NCI-H748 treated with DMSO at 0.1 percent for 48 hours (cell line): ENCODE measurements at places on chromosomes 6 and 20.

- DNase-seq: no peak
Observed at GRCh38 chr6:132204591-132204990, 196.7 kb downstream of the MOXD1 start.

DNA sequence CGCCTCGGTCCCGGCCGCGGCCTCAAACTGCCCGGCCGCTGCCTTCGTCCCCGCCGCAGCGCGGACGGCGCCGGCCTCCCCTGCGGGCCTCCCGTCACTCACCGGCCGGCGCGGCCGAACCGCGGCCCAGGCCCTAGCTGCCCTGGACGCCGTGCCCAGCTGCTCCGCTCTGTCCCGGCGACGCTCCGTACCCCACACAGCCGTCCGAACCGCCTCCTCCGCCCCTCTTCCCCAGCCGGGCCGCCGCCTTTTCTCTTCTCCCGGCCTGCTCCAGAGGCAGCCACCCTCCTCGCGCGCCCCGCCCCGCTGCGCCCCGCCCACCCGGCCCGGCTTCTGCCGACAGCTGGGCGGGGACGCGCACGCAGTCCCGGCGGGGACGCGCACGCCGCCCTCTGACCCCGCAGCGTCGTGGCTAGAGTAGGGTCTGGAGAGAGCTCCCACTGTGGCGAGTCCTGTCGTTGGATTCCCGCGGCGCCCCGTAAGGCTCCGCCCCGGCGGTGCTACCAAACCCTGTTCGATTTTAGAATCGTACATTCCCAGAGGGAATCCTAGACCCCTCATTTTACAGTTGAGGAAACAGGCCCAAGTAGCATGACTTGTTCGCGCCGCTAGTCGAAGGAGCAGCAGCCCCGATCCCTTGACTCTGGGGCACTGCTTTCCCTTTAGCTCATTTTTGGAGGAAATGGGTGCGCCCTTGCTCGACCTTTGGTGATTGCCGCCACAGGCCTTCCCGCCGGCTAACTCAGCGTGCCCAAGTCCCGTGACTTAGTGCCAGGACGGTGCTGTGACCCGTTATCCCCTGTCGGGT, at the start of gene FBXO30:
Gene FBXO30, minus strand, starts transcription at position 295 of the 808 bp plus-strand sequence. CDS start 8,390 bp downstream, outside the sequence.
- peak; percentile 68 for DNase-seq

GRCh38 chr6:44278774-44279697, 8.8 kb downstream of the TMEM151B start:
- DNase-seq: no peak

GRCh38 chr20:37524859-37525708, 2.6 kb downstream of the BLCAP start:
- no peak for DNase-seq

GRCh38 chr6:149488815-149489214, 4.0 kb upstream of the ZC3H12D start:
- DNase-seq: no peak

DNA sequence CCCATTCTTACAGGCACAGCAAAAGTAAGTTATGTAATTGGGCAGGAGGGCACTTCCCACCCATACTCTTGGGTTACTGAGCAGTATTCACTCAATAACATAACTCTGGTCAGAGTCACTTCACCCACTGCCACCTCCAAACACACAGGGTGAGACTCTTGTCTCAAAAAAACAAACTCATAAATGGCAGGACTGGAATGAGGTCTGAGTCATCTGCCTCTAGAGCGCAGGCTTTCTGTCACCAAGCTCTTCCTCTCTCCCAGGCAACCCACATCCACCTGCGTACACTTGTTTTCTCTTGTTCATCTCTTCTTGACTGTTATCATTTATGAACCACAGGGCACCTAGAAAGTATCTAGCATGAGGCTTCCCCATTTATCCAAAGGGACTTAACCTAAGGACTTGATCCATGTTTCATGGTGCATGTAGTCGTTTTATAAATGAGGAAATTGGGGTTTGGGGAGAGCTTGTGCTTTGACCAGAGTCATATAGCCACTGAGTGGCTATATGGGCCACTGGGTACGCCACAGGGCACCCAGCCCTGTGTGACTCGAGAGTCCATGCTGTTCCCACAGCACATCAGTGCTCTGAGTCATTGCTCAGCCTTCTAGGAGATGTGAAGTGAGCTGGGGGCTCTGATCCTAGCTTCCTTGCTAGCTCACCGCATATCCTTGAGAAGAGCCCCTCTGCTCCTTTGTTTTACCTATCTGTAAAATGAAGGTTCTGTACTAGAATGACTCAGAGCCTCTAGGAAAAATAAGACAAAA, 22.4 kb downstream of the C20orf173 start:
- DNase-seq: no peak

- peak; percentile 94 for DNase-seq
Observed at GRCh38 chr6:43702534-43703440, 15.2 kb upstream of the MRPS18A start.

- no peak for DNase-seq
Observed at GRCh38 chr6:142294679-142295078, 7.1 kb upstream of the ADGRG6 start.

- DNase-seq: no peak
Observed at GRCh38 chr6:123829302-123829953, 25.8 kb downstream of the NKAIN2 start.

DNA sequence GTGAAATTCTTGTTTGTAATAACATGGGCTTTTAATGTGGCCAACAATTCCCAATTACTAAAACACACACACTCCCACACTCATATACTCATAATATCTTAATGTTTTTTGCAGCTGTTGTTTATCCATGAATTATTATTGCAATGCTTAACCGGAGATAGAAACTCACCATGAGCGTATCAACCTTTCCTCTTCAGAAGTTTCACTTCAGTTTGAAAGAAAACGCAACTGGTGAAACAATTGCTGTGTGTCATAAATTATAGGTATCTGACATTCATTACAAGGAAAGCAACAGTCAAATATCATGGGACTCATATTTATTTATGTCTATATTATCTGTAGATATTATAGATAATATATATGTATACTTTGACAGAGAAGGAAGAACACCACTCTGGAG, 104.1 kb downstream of the HDGFL1 start:
- DNase-seq: no peak

- DNase-seq: peak; percentile 75
Observed at GRCh38 chr20:12925210-12925755, 83.5 kb upstream of the SPTLC3 start.

DNA sequence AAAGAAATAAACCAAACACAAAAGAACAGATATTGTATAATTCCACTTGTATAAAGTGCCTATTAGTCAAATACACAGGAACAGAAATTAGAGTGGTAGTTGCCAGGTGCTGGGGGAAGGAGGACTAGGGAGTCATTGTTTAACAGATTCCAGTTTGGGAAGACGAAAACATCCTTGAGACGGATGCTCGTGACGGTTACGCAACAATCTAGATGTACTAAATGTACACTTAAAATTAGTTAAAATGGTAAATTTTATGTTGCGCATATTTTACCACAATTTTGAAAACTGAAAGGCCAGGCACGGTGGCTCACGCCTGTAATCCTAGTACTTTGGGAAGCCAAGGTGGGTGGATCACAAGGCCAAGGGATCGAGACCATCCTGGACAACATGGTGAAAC, 111.0 kb downstream of the PKHD1 start:
- DNase-seq: no peak

- DNase-seq: no peak
Observed at GRCh38 chr6:55974688-55975087, 99.3 kb upstream of the BMP5 start.

GRCh38 chr6:27829453-27830211, 82.6 kb downstream of the OR2B2 start:
- no peak for DNase-seq

GRCh38 chr6:11553824-11554223, 16.3 kb downstream of the TMEM170B start:
- DNase-seq: no peak

DNA sequence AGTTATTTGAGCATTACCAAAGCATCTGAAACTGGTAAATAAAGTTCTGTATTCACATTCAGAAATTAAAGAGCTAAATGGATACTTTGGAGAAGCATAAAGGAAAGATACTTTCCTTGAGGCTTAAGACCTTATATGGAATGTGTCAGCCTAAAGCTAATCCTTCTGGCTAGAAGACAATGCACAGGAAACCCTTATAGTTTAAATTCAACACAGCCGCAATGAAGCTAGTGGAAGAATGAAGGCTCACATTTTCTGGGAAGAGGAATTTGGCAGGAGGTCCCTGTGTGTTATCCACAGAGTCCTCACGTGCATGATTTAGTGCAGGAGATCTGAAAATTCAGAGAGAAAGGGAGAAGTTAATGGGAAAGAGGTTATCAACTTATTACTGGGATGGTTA, 21.5 kb upstream of the CHD6 start:
- DNase-seq: no peak

DNA sequence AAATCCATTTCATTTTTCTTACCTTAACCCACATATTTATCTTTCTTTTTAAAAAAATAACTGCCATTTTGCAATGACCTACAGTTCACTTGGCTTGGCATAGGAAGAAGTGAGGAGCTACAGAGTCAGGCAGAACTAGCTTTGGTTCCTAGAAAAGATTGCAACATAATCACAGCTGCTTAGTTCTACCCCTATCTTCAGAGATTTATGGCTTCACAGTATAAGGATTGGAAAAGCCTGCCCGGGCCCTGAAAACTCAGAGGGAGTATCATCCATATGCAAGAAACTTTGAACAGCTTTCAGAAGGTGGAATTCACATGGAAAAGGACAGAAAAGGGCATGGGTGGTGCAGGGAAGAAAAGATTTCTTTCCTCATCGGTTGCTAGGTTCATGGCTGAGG, 774.3 kb upstream of the CHD6 start:
- DNase-seq: no peak

DNA sequence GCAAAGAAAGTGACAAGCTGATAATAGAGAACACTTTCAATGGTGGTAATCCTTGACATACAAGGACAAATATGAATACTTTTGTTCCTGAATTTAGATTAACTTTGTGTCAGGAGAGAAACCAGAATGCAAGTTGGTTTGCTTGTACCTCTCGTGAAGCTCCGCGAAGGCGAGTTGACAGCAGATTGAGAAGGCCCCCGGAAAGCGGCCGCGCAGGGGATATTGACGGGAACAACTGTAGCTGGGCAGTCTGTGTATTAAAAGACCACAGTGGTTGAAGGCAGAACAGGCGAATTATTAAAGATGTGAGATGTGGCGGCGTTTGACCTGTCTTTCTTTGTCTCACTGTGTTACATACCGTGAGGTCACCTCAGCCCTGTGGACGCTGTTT, 175.8 kb upstream of the RALGAPA2 start:
- DNase-seq: no peak

- peak; percentile 5 for DNase-seq
Observed at GRCh38 chr20:36951979-36952738, 651 bp upstream of the SAMHD1 start.

DNA sequence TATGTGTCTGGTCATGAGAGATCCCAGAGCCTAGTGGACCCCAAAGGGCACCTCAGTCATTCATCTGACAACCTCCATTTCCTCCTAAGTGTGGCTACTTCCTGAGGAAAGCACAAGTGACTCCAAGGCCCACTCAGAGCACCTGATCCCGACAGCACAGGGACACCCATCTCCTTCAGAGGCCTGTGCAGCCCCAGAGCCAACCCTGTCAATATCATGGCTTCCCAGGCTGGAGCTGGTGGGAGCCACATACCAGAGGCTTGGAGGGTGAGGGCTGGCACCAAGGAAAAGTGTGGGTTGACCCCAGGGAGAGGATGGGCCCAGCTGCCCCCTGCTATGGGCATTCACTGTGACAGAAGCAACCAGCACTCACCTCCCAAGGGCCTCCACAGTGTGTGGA, 117.3 kb downstream of the PSMB1 start:
- DNase-seq: no peak

DNA sequence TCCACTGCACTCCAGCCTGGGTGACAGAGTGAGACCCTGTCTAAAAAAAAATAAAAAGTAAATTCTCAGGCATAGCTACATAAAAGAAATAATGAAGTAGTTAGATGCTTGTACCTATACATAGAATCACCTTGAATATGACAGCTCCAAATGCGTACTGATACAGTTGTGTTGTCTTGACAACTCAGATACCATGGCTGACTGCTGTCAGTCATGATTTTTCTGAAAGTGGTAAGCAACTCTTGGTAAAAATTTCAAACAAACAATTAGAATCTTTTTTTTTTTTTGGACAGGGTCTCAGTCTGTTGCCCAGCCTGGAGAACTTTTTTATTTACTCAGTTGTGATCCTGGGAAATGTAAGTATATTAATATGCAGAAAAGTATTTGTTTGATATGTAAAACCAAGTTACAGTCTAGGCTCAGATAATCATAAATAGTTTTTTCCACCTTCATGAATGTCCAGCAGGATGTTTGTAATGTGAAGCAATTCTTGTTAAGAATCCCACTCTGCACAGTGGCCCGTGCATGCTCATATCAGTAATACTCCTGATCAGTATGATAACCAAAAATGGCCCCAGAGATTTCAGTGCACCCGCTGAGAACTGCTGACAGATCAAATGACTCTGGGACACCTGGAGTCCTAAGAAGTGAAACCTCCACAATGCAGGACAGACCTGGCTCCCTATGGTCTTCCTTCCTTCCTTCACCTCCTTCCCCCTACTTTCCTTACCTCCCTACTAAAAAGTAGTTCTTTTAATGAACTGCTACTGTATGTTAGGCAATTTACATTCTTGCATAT, 14.0 kb upstream of the MAPK13 start:
- DNase-seq: no peak

DNA sequence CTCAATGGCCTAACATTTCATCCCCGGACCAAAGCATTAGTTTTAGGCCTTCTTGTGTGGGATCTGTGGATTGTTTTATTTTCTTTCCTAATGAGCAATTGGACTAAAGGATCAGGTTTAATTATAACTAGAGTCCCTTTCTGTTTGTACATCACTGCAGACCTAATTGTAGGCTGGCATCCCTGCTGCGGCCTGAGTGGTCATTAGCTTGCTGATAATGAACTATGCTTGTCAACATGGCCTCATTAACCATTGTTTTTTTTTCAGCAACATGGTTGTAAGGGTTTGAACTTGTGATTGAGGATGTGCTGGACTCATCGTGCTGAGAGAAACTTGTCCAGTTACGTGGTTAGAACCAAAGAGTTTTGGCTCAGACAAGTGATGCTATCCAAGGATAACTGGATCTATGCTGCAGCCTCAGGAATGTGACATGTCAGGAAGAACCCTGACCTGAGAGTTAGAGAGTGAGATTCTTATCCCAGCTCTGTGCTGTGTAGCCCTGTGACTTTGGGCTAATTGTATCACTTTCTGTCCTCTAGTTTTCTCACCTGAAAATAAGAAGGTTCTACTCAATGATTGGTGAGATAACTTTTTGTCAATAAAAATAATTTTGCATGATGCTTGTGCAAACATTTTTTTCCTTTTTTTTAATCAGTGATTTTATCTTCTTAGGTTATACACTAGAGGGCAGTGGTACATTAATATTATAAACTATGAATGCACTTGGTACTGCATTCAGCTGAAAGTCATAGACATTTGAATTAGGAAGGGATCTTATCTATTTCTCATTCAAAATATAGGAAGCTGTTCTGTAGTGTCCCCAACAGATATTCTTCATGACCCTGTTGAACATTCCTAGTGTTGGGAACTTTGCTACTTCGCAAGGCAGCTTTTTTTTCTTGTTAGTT, 140.9 kb downstream of the RNF144B start:
- DNase-seq: peak; percentile 73
